ENCODE measurements at places on chromosomes 2 and 18.

GRCh38 chr18:23573626-23574431 is 12.5 kb downstream of the NPC1 start:
- no peak for DNase-seq

- no peak for DNase-seq
These were observed 331.6 kb downstream of the SETBP1 start for GRCh38 chr18:45012286-45012685.

DNA sequence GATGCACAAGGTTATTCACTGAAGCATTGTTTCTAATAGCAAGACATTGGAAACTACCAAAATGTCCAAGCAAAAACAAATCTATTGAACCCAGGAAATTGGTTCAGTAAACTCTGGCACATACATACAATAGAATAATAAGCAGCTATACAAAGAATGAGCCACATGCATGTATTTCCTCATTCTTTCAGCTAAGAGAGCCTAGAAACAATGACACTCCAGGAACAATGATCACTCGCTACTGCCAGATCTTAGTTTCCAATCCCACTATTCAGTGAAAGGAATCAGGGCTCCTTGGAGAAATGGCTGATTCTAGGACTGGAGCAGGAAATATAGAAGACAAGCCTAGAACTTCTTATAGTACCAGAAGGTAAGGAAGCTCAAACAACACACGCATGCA is 221.9 kb upstream of the AGAP1 start:
- DNase-seq, result no peak

- DNase-seq, result no peak
These were observed 92.7 kb upstream of the CNGA3 start for GRCh38 chr2:98253461-98254070.

- no peak for DNase-seq
These were observed 65.7 kb downstream of the ZSWIM2 start for GRCh38 chr2:186783254-186783653.

GRCh38 chr2:98357849-98358248 is 11.6 kb downstream of the CNGA3 start:
- DNase-seq, result no peak

DNA sequence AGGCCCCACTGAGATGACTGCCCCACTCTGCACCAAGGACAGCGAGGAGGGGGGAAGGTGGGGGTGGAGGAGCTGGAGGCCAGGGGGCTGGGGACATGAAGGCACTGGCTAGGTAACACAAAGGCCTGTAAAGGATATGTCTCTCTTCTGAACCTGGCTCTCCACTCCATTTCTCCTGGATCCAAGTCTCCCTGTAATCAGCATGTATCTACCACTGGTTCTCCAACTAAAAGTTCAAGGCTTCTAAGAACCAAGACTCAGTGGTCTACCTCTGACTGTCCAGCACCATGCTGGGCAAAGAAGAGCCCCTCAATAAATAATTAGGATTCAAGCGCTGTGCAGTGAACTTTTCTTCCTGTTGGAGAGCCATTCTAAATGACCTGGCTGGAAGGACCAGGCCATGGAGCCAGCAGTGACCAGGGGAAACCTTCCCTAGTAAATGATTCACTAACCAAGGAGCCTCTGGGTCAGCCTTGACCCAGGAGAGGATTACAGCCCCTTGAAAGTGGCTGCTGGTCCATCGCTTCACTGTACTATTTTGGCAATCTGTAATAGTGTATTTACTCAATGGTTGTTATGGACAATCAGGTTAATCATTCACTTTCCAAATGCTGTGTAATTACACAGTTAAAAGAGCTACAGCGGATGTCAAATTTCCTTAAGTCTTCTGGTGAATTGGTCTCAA is 73.2 kb downstream of the BCL11A start:
- no peak for DNase-seq

DNA sequence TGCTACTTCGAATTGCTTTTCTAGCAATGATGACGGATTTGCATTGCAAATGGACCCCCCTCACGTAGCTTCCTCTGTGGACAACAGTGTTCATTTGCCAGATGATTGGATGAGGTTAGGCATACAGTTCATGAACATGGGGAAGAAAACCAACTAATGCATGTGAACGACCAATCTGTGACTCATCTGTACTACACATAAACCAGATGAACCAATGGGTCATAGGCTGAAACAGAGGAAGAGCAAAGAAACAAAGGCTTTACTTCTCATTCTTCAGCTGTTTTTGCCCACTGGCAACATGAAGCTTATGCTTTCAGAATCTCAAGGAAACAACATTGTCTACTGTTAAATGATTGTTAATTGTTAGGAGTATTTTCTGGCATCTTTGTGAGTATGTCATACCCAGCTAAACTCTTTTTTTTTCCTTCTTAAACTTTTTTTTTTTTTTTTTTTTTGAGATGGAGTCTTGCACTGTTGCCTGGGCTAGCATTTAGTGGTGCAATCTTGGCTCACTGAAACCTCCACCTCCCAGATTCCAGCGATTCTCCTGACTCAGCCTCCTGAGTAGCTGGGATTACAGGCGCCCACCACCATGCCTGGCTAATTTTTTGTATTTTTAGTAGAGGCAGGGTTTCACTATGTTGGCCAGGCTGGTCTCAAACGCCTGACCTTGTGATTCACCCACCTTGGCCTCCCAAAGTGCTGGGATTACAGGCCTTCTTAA is 35.5 kb downstream of the EFEMP1 start:
- DNase-seq, result no peak

- DNase-seq, result no peak
These were observed 2.4 kb downstream of the C2orf42 start for GRCh38 chr2:70188460-70188859.

DNA sequence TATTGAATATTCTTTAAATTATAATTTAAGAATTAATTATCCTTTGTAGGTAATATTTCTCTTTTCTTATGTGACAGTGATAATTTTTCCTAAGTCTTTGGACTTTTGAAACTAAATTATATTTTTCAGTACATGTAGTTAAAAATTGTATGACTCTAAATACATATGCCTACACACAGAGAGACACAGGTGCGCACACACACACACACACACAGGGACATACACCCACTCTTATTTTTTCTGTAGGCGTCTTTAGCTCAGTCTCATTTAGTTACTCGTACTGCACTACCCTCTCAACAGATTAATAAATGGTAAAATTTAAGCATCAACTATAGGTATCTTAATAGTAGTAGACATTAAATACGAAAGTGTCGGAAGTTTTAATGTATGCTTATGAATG is 56.1 kb downstream of the ZNF236 start:
- DNase-seq, result no peak

DNA sequence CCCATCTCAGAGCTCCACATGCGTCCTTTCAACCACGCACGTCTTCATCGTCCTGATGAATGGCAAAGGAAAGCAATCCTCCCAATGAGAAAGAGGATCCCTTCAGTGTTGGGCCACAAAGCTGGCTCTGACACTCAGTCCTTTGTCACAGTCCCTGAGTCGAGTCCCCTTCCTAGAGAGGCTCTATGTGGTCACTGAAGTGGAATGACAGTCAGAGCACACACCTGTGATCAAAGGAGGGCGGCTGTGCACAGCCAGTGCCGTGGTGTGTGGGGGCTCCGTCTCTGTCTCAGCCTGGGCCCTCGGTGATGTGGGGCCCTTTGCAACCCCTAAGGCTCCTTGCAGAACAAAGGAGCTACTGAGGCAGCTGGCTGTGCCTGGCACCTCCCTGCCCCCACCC is 157.3 kb upstream of the APCDD1 start:
- no peak for DNase-seq

DNA sequence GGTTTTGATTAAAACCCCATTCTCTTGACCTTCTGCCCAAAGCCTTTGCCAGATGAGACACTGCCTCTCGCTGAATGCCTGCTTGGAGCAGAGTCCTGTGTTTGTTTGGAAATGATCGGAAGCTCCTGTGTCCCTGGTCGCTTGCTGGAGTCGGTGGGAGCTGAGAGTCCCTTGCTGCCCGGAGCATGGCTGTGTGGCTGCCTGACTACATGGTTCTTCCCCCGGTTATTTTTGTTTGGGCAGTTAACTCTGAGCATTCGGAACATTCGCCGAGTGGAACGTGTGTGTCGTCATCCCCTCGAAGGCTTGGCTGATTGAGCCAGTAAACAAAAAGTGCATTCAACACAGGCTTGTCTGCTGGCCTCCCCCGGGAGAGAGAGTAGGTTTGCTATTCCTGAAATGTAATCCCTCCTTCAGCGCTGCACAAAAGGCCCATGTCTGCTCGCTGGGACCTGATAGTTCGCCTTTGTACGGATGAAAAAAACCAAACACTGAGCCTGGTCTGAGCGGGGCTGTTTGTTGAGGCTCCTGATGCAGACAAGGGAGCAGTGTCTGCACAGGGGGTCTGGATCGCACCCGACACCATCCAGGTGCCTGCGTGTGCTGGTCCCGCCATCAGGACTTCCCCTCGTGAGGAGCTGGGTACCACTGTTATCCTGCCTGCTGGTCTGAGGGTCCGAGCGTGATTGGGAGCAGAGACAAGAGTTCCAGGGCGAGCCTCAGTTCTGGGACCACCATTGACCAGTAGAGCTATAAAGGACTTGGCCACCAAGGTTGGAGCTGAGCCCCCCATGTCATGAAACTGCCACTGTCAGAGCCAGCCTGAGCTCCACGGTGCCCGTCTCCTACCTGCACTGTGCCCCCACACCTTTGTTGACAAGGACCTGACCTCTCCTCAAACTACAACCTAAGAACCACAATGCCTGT is 83.8 kb downstream of the AGAP1 start:
- DNase-seq, result no peak

GRCh38 chr18:23877371-23877770 is 137.2 kb upstream of the TTC39C start:
- no peak for DNase-seq

GRCh38 chr18:8368512-8369217 is 240.6 kb upstream of the RAB12 start:
- no peak for DNase-seq

GRCh38 chr2:116435648-116436047 is 1378.8 kb upstream of the DDX18 start:
- no peak for DNase-seq

DNA sequence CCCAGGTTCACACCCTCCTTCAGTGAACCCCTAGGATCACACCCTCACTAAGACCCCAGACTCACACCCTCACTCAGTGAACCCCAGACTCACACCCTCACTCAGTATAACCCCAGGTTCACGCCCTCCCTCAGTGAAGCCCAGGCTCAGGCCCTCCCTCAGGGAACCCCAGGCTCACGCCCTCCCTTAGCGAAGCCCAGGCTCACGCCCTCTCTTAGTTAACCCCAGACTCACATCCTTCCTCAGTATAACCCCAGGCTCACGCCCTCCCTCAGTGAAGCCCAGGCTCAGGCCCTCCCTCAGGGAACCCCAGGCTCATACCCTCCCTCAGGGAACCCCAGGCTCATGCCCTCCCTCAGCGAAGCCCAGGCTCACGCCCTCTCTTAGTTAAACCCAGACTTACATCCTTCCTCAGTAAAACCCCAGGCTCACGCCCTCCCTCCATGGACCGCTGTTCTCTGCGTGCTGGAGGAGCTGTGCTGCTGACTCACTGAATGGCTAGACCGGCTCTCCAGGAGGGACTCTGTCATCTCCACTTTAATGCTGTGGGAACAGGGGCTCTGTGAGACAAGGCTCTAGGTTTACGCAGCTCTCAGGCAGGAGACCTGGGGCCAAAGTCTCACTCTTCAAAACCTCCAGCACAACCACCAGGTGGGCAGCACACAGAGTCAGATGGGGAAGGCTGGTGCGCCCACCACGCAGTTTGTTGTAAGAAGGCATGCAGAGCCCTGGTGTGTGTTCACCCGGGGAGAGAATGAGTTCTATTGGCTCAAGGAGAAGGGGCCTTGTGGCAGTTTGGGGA is 506.9 kb upstream of the MYT1L start:
- no peak for DNase-seq

DNA sequence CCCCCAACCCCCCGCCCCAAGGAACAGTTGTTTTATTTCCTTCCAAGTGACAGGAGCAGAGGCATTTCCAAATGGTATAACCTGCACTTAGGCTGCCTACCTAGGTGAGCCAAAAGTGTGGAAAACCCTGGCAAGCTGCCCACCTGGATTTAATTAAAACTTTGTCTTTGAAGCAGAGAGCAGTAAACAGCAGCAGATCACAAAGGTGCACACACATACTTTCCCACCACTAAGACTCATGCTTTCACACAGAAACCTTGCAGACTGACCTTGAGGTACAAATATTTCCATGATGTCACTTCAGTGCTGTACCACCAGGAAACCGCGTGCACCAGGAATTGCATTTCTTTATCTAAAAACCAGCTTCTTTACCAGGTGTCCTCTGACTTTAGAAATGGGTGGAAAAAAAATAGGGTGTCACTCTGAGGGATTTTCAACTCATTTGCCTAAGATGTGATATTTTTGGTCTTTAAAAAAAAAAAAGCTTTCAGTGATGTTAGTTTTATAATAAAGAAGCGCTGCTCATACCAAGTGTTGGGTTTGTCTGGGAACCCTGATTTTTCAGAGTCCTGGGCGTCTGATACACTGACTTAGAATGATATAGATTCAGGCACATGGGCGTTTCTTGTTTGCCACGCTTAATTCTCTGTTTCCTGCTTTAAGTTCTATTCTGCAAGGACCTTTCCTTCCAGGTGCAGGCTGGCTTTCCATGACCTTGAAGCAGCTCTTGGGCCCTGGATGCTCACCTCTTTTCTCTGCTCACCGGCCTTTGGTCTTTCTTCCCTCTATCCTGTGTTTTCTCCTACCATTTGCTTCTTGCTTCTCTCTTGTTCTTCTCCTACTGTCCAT is 70.7 kb upstream of the BCL2L11 start:
- no peak for DNase-seq

DNA sequence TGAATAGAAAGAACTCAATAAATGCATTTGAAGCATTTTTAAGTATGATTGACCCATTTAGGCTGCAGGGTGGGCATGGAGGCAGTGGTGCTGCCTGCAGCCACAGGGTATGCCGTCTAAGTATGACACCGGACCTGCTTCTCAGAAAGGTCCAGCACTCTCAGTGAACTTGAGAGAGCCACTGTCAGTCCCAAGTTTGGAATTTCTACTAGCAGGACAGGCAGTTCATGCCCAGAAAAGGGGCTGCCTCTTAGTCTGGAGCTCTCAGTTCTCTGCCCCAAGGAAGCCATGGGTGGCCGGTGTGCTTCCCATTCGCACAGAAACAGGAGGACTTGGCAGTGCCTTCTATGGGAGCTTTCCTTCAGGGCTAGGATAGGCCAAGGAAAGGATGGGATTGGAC is 24.0 kb upstream of the MYCN start:
- no peak for DNase-seq

DNA sequence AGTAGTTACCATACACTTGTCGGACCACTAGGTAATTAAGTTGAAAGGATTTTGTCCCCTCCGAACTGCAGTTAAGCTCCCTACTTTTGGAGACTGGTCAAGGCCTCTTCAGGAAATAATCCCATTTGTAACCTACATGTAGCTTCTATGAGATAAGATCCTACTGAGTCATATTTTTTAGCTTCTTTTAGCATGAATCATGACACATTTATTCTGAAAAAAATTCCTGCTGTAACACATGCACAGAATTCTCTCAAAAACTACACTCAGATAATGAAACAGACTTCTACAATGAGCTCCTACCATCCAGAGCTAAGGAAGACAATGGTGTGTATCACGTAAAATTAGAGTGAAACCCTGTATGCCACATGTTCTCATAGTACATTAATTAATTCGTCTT is 100.7 kb upstream of the CCDC195 start:
- no peak for DNase-seq
